ENCODE measurements at places on chromosomes 5 and 9.

DNA sequence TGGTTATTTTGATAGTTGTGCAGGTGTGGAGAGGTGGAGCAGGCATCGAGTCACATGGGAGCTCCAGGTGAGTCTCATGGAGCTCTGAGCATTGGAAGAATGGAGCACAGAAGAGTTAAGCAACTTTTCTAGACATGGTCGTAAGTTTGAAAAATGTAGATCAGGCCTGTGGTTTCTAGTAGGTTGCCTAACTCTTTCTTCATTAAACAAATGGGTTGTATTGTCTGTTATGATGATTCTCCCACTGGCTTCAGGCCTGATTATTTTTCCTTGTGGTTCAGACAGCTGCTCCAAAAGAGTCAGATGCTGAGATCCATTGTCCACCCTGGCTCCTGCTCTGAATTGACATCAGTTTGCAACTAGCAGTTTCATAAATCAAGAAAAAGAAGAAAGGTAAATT lies 80.3 kb upstream of the RPS23 start:
- DNase-seq, result peak; percentile 24

DNA sequence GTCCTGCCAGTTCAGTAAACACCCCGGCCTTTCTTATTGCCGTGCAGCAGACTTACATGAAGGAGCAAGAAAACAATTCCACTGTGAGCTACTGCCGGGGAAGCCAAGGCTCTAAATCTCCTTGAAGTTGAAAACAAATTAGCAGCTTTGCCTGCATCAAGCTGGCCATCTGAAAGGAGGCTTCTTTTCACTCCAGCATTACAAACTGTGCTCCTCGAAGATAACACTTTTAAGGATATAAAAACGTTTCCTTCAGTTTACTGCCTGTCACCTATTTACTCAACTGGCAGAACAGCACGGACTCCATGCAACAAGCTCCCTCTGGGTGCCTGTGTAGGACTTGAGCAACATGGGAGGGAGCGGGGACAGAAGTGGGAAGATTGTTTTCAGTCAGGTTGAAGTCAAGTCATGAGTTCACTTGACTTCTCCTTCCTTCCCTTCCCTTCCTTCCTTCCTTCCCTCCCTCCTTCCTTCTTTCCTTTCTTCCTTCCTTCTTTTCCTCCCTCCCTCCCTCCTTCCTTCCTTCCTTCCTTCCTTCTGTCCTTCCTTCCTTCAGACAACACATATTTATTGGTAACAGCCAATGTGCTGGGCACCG lies 67.4 kb downstream of the ZNF608 start:
- no peak for DNase-seq

DNA sequence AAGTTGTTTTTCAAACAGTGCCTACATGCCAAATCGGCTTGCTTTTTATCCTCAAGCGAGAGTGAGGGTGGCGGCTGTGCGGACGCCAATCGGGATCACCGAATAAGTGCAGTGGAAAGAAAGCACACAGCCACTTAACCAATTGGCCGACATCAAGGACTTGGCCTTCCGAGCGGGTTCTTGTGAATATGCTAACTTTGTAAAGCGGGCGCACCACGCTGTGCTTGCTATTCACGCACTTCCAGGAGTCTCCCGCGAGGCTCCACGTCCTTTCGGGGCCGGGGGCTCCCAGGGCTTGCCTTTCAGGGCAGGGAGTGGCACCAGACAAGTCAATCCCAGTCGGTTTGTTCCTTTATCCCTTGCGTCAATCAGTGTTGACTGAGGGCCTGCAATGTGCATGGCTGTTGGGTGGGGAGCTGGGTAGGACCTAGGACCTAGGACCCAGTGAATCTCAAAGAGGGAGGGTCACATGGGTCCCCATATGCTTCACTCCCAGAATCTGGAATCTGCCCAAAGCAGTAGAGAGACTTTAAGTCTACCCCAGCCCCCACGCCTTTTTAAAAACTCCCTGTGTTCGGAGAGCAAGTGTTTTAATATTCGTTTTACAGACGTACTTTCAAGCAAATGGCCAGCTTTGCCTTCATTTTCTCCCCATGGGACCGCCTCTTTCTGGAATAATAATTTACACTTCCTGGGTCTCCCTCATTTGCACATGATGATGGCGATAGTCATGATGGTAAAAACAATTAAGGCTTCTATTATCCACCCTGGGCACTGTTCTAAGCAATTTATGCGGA lies 2.0 kb upstream of the GCNT4 start:
- DNase-seq, result no peak

- no peak for DNase-seq
Observed at GRCh38 chr9:85569988-85570387, 171.8 kb downstream of the AGTPBP1 start.

DNA sequence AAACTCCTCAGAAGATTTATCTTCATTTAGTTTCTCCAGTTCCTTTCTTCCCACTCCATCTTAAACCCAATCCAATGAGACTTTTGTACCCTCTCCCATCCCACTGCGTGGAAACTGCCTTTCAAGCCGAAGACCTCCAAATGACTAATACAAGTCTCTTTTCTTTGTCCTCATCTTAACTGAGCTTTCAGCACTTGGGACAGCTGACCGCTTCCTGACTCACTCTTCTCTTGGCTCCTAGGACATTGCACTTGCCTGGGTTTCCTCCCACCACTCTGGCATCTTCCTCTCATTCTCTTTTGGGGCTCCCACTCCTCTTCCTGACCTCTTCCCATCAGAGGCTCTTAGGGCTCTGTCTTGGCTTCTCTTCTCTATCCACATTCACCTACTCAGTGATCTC lies 243.7 kb downstream of the HSPA4 start:
- DNase-seq, result no peak

- no peak for DNase-seq
Observed at GRCh38 chr5:34791761-34792244, 47.2 kb upstream of the TTC23L start.
